ENCODE measurements at places on chromosomes 7 and 10. TPM values are rescaled to one million over a fixed set of nuclear protein-coding genes. Genes with fewer than 3 reads are reported as not detected.

ZNF862 gene
- 3.6 TPM for total RNA-seq

PNLIPRP1 gene
- 0.68 TPM for total RNA-seq

KCNIP2 gene
- total RNA-seq = 5.2 TPM

ADIRF gene
- total RNA-seq = 1.0 TPM

FAM25G gene
- total RNA-seq = not detected

HOGA1 gene
- total RNA-seq = 0.15 TPM

SVOPL gene
- 2.2 TPM for total RNA-seq

CNNM1 gene
- 1.1 TPM for total RNA-seq

ATE1 gene
- total RNA-seq = 20.5 TPM

DNAH11 gene
- 4.2 TPM for total RNA-seq

HDAC9 gene
- total RNA-seq = 14.6 TPM

- DNase-seq = no peak
Observed at GRCh38 chr7:116420003-116420402, 79.5 kb upstream of the CAV2 start.

- DNase-seq = no peak
Observed at GRCh38 chr10:121593281-121594075, 4.8 kb downstream of the FGFR2 start.

DNA sequence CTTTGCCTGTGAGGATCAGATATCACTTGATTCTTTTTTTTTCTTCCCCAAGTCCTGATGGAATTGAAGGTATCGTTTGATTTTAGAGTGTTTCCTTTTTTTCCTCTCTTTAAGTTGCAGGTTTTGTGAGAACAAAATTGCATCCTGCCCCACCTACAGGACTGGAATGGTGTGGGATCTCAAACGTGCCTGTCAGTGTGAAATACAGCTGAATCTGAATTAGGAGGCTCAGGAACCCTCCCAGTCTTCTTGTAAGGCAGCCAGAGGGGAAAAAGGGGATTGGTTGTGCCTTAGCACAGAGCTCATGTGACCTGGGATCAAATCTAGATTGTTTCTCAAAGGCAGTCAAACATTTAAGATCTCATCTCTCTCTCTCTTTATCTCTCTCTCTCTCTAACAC lies 32.7 kb upstream of the KLHL7 start:
- DNase-seq = no peak

DNA sequence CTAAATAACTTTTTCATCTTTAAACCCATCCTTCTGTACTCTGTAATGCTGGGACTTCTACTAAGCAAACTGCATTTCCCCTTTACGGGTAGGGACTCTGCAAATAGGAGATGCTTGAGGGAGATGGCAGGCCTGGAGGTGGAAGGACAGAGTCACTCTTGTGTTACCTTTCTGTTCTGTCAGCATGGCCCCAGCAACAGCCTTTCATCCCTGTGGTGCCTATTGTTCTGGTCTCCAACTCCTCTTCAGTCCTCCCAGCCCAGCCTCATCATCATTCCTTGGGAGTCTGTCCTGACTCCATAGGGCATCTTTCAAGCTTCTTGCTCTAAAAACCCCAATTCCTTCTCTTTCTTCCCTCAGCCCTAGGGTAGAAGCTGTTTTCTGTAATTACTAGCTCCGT lies 230.0 kb downstream of the SNX13 start:
- DNase-seq = peak; percentile 11

- DNase-seq = no peak
Observed at GRCh38 chr10:127100983-127101615, 95.3 kb downstream of the INSYN2A start.

GRCh38 chr7:19747740-19748339 lies 25.6 kb downstream of the TMEM196 start:
- no peak for DNase-seq

DNA sequence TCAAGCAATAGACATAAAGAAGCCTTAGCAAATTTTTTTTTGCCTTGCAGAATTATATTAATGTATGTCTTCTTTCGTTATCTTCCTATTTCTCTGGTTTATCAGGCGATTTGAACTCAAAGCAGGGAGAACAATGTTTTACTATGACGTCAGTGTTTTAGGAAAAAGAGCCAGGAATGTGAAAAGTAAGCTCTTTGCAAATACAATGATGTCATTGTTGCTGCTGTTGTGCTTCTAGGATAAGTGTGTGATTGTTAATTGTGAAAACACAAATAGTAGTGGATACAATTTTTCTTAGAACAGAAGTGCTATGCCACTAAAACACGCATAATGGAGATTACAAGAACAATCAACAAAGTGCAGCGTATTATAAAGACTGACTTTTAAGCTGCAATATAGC lies 9.5 kb upstream of the AUTS2 start:
- DNase-seq = no peak

DNA sequence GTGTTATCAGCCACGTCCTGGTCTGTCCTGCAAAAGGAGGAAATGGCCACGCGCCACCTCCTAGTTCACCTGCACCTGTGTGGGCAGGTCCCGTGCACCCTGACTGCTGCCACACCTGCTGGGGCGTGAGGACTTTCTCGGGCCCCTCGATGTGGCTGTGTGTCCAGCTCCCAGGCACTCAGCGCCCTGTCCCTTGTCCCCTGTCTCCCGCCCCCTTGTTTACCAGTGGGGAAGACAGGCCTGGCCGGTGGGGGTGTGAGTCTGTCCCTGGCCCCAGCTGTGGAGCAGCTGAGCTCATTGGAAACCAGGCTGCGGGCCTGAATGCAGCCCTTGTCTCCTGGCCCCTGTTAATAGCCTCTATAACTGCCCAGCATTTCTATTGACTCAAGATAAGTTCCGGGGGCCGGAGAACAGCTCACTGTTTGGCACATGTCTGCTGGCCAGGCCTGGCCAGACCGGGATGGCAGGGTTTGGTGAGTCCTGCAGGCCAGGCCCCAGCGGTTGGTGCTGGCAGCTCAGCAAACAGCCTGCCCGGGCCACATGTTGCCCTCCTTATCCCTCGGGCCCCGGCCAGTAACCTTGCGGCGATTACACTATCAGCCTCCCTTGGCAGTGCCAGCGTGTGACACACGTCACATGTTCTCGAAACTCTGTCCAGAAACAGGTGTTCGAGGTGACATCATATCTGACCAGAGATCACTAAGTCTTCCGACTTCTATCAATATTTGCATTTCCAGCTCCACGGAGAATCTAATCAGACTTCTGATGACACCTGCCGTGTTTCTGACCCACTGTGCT lies 52.1 kb downstream of the FOXL3 start:
- DNase-seq = no peak

DNA sequence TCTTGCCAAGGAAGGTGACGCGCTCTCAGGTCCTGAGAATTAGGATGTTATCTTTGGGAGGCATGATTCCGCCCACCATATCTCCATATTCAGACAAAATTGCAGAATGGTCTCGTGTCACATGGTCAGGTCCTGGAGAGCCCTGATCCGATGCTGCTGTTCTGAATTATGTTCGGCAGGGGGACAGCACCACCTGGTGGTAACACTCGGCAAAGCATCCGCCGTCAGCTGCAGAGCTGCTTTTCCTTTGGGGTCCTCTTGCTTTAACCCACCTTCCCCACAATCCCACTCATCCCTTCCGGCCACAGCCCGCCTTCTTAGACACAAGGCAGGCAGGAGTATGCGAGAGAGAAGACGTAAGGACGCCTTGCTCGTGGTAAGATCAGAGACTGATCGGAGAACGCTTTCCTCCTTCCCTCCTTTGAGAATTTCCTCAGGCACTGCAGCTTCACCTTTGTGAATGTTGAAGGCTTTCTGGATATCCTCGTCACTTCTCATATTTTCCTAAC lies 327.8 kb upstream of the C7orf33 start:
- DNase-seq = peak; percentile 90

DNA sequence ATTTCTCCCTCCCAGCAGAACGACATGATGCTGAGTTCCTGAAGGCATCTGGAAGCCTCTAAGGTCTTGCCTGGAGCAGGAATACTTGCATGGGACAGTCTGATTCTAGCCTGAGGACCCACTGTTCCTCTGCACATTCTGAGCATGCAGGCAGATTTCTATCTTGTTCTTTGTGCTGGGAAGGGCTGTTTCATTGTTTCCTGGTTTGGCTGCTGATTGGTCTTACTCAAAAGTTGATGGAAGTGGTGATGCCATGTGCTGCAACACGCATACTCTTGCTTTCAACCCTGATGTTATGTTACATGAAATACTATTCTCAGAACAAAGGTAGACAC lies 307.0 kb downstream of the GATA3 start:
- DNase-seq = no peak

GRCh38 chr10:60508831-60509230 lies 119.2 kb upstream of the ANK3 start:
- DNase-seq = no peak

GRCh38 chr10:115818012-115818411 lies 455.0 kb downstream of the GFRA1 start:
- DNase-seq = no peak

DNA sequence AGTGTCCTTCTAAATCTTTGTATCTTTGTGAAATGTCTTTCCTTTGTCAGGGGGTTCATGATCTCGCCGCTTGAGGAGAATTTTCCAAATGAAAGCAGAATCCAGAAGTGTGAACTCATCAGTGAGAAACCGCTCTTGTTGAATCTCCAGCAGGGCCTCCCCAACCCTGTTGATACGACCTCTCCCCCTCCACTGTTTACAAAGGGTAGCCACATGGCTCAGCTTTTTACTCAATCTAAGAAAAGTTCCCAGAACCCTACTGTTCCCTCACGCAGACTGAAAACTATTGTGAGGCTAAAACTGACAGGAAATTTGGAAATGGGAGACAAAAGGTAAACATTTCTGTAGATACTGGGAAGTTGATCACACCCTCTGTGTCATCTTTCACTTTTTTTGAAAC lies 73.9 kb downstream of the SEMA3C start:
- no peak for DNase-seq

DNA sequence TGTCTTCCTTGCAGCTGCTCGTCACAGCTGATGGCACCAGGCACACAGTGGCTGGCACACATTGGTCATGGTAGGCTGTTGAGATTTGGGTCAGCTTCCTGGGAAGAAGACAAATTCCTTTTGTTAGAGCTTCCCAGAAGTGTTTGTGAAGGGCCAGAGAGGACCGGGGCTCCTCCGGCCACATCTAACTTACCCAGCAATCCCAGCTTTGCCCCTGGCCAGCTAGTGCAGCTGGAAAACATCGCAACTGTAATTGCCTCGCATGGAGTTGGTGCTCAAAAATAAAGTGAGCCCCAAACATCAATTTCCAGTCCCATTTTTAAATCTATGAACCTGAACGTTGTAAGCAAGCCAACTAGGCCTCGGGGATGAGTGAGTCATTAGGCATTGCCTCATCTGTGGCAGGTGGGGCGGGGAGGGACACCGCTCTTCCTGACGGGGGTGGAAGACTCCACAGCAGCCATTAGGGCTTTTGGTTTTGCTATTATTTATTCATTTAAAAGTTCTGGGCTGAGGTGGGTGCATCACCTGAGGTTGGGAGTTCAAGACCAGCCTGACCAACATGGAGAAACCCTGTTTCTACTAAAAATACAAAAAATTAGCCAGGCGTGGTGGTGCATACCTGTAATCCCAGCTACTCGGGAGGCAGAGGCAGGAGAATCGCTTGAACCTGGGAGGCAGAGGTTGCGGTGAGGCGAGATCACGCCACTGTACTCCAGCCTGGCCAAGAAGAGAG lies 12.4 kb downstream of the CPA5 start:
- no peak for DNase-seq

DNA sequence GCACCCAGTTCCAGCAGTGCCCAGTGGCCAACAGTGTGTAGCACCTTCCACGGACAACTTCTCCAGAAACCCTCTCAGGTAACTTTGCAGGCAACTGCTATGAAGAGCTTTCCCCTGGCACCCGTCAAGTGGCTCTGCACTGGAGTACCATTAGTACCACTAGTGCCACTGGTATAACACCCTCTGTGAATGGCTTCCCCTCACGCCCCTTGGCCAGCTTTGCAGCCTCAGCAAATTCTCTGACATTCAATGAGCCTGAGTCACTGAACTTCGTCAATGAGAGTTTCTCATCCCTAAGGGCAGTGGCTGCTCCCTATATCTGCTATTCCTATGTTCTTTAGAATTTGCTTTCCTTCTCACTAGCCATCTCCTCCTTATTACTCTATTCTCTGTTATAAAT lies 7.6 kb upstream of the HERPUD2 start:
- DNase-seq = no peak

GRCh38 chr7:114414156-114415063 lies at the start of gene FOXP2:
Gene FOXP2, plus strand, starts transcription at chr7:114414815. Its CDS starts 11,697 bp downstream, at chr7:114426512.
- DNase-seq = no peak

GRCh38 chr10:21413680-21414079 lies 111.8 kb downstream of the SKIDA1 start:
- no peak for DNase-seq

- no peak for DNase-seq
Observed at GRCh38 chr7:25515633-25516275, 287.5 kb upstream of the NPVF start.

DNA sequence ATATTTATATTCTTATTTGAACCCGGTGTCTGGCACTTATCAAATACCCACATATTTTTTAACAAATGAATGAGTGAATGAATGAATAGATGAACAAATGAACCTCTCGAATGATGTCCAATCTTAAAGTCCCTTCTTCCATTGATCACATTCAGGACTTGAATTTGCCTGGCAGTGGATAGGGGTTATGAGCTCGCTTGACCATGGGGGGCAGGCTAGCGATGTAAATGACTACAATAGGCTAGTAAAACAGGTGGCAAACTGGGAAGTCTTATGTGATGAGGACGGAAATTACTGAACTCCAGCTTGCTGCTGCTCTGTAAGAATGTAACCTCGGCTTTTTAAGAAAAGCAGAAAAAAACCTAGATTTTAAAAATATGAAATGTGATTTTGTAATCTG lies 247.7 kb upstream of the DKK1 start:
- peak; percentile 45 for DNase-seq

DNA sequence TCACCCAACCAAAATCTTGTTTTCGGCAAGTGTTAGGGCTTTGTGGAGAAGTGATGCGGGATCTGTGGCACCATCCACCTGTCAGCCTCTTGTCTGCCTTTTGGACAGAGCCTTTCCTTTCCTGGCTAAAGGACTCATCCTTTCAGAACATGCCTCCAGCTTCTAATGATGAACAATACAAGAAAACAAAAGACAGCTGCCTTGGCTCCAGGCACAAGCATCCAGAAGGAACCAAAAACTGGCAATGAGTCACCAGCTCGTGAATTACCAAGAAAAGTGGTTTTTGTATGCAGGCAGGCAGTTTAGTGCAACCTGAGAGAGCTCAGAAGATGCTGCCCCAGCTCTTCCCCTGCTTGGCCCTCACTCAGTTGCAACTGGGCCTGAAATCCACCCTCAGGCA lies 84.6 kb upstream of the NAMPT start:
- DNase-seq = no peak

DNA sequence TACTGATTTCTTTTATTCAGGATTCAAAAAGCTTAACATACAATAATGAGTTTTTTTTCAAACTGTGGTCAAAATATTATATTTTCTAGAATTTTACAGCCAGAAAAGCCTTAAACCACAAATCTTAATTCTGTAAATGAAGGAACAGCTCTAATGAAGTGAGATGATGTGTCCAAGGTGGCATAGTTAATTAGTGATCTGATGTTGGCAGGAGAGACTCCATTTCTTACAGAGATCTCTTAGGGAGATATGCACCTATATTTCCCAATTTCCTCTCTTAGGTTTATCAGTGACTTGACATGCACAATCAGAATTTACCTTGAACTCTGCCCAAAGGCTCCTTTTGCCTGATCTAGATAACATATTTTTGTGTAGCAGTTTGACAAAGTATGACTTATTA lies 211.1 kb upstream of the ZNF804B start:
- no peak for DNase-seq

- DNase-seq = no peak
Observed at GRCh38 chr10:107701943-107702342, 537.4 kb upstream of the SORCS1 start.

GRCh38 chr7:129655811-129656210 lies 44.3 kb downstream of the NRF1 start:
- no peak for DNase-seq

GRCh38 chr7:2542916-2543871 lies 12.1 kb downstream of the BRAT1 start:
- DNase-seq = no peak
